ENCODE measurements at places on chromosomes 3 and 15.

DNA sequence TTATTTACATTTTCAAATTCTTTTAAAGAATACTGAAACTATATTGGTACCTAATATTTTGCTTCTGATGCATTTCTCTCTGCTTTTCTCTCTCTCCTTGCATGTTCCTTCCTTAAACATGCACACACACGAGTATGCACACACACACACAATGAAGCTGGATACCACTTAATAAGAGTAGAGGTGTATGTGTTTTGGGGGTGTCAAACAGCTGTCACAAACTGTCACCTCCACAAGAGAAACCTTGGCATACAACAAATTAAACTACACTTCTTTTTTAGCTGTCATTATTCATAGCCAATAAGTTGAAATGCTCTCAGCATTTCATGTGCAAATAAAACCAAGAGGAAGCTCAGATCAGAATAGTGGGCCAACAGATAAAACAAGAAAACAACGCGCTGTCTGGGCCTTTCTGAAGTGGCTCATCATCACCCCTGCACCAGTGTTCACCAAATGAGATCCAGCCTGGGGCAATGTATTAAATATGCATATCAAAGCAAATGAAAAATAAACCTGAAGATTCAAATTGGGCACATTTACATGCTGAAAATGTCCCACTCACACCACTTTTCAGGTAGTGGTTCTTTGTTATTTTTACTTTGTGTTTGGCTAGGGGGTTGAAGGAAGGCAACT is 9.7 kb downstream of the MEIS2 start:
- DNase-seq, result no peak

DNA sequence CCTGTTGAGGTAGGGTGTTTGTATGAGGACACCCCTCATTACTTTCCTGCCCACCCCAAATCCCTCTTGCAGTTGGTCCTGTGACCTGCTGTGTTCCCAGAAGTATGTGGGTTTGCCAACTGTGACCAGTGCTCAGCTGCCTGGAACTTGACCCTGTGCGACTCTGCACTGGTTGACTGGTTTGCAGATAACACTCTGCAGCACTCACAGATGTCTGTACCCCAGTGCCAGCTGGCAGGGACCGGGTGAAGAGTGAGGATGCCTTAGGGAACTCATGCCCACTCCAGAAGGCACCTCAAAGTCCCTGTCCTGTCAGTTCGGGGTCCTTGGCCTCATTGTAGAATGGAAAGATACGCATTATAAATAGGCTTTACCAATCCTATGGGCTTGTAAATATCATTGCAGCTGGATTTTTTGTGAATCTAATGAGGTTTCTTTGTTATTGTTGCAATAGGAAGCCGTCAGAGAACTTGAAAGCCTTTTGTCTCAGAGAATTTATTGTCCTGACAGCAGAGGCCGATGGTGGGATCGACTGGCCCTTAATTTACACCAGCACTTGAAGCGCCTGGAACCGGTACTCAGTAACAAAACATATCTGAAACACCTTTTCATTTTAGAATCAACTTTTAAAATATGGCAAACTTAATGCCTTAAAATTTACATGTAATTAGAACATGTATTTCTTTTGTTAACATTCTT is 18.2 kb downstream of the FAN1 start:
- no peak for DNase-seq

- no peak for DNase-seq
Observed at GRCh38 chr3:8631661-8632060, 12.9 kb downstream of the SSUH2 start.

- DNase-seq, result no peak
Observed at GRCh38 chr3:187944390-187945179, 199.3 kb upstream of the BCL6 start.

GRCh38 chr3:9201266-9201665 is 48.2 kb downstream of the SRGAP3 start:
- peak; percentile 64 for DNase-seq

GRCh38 chr3:174859114-174859735 is at the start of gene NAALADL2:
Gene NAALADL2 (plus strand): TSS chr3:174859334.
- no peak for DNase-seq

- DNase-seq, result no peak
Observed at GRCh38 chr3:41137686-41138111, 61.6 kb upstream of the CTNNB1 start.

DNA sequence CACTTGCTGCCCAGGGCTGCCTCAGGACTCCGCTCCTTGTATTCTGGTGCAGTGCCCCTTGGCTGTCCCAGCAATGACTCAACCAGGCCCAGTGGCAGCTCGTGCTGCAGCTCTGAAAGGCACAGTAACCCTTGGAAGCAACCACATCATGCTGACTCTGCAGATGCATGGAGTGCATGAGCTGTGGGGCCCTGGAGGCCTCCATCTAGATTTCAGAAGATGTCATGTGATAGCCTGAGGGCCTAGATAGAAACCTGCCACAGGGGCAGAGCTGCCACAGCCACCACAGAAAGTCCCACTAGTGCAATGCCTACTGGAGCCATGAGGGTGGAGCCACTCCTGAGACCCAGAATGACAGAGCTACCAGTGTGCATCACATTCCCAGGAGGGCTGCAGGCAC is 117.1 kb upstream of the SMAD3 start:
- peak; percentile 46 for DNase-seq

DNA sequence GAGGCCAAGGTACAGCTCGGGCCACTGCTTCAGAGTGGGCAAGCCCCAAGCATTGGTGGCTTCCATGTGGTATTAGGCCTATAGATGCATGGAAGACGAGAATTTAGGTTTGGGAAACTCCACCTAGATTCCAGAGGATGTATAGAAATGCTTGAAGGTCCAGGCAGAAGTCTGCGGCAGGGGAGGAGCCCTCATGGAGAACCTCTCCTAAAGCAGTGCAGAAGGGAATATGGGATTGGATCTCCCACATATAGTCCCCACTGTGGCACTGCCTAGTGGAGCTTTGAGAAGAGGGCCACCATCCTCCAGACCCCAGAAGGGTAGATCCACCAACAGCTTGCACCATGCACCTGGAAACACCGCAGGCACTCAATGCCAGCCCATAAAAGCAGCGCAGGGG is 48.1 kb upstream of the XXYLT1 start:
- no peak for DNase-seq

- no peak for DNase-seq
Observed at GRCh38 chr3:13121553-13122001, 48.3 kb upstream of the IQSEC1 start.

DNA sequence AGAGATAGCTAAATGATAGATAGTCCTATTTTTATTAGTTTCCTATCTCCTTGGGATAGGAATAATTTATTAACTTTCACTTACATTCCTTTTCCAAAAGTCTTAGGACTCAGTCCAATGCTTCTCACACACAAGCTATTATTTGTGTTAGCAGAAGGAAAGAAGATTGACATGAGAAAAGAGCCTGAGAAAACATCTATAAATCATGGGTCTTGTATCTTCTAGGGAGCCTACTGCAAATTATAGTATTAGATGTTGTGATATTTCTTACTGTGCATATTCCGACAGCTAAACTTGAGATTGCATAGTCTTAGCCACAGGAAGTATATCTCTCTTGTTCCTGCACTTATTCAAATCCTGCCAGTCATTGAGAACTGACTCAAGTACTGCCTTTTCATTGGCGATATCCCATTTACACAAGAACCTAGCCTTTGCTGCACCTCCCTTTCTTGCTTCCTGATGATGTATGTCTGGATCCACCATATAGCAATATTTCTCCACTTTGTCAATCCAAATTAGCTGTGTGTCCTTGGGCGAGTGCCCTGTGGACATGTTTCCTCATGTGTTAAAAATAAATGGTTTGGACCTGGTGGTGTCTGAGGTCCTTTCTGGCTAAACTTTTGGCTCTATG is 245.1 kb upstream of the LMCD1 start:
- no peak for DNase-seq

- peak; percentile 32 for DNase-seq
Observed at GRCh38 chr15:42056934-42057798, 36.3 kb upstream of the PLA2G4E start.

- no peak for DNase-seq
Observed at GRCh38 chr3:165225604-165226003, 29.4 kb upstream of the SLITRK3 start.

DNA sequence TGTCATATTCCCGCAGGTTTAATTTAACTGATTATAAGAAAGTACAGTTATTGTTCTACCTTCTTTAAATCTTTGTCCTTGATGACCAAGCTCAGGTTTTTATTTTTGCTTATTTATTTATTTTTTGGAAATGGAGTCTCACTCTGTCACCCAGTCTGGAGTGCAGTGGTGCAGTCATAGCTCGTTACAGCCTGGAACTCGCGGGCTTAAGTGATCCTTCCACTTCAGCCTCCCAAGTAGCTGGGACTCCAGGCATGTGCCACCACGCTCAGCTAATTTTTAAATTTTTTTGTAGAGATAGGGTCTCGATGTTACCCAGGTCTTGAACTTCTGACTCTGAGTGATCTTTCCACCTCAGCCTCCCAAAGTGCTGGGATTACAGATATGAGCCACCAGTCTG is 8.9 kb downstream of the USP3 start:
- no peak for DNase-seq

DNA sequence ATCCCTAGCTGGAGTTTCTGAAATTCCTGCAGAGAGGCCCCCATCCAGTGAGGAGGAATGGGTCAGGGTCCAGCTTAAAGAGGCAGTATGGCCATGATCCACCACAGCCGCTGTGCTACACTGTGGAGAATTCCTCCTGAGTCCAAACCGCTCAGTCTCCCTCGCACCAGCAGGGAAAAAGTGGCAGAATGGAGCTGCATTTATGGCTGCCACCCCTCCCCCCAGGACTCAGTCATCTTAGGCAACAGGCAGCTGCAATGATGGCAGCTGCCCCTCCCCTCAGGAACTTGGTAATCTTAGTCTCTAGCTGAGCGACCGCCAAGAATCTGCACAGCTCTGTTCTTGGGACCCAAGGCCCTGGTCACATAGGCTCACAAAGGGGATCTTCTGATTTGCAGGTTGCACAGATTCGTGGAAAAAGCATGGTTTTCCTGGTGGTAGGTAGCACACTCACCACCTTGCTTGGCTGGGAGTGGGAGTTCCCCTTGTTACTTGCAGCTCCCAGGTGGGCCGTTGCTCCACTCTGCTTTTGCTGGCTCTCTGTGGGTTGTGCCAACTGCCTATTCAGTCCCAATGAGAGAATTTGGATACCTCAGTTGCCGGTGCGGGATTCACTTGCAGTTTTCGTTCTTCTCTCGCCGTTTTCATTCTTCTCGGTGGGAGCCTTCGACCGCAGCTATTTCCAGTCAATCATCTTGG is 204.1 kb downstream of the STXBP5L start:
- DNase-seq, result no peak

- DNase-seq, result no peak
Observed at GRCh38 chr3:81925385-81925784, 163.9 kb upstream of the GBE1 start.

DNA sequence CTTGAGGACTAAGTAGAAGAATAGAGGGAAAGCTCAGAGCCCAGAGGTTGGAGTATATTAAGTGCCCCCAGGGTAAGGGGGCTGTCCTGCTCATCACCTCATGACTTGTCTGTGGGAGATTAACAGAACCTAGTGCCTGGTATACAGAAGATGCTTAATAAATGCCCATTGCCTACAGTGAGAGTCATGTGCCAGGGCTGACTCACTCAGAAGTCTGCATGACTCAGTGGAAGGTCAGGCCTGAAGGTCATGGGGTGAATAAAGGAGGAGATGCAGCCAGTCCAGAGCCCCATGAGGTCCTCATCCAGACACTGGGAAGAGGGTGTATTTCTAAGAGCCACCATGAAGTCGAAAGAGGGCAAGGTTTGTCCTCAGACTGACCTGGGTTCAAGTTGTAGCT is 62.5 kb upstream of the TLE3 start:
- DNase-seq, result no peak

GRCh38 chr3:105158286-105158685 is 208.4 kb upstream of the ALCAM start:
- no peak for DNase-seq

GRCh38 chr3:98022978-98023820 is 11.9 kb downstream of the GABRR3 start:
- peak; percentile 60 for DNase-seq

- no peak for DNase-seq
Observed at GRCh38 chr15:62392376-62392775, 227.3 kb upstream of the C2CD4B start.

- no peak for DNase-seq
Observed at GRCh38 chr15:92000709-92001108, 147.2 kb downstream of the SLCO3A1 start.
